ENCODE measurements at places on chromosomes 3 and 15.

DNA sequence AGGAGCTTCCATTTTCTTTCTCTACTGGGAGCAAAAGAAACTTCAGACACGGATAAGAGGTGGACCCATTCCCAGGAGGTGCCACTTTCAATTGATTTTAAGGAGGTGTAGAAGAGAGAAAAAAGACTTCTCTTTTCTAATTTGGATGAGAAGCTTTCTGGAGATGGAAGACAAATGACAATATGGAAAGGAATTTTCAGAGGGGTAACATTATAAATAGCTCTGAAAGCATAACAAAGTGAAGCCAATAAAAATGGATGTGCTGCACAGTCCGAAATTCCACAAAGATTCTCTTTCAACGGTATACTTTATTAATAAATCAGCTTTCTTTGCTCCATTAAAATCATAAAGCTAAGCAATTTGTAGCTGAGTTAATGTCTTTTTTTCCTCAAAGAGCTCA, 607.2 kb upstream of the MDFIC2 start:
- no peak for DNase-seq
- H3K36me3 ChIP-seq = no peaks in the 10 kb centered on the region
- H3K4me3 ChIP-seq = no peak overlapping the region
- no peaks in the 10 kb centered on the region for H3K4me1 ChIP-seq
- peaks cover 9% of the 10 kb centered on the region for H3K27me3 ChIP-seq

DNA sequence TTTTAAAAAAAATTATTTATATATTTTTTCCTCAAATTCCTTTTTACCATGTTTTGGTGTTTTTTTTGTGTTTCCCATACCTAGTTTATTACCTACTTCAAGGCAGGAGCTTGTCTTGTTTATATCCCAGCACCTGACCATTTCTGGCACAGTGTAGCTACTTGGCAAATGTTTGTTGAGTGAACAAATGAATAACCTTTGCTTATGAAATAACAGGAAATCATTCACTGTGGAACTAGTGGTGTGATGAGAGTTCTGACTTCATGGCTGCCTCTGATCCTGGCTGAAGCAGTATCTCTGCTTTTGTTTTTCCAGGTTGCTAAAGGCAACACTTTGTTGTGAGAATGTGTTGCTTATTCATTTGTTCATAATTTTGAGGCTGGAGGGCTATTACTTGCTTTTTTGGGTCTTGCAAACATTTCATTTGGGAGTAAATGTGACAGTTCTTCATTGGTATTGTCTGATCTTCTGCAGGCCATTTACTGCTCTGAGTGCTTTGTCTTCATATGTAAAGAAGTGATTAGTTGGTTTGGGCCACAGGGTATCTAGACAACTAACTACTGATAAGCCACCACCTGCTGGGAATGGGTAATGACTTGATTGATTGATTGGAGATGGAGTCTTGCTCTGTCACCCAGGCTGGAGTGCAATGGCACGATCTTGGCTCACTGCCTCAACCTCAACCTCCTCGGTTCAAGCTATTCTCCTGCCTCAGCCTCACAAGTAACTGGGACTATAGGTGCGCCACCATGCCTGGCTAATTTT, 5.7 kb downstream of the RAD54L2 start:
- H3K27me3 ChIP-seq = no peaks in the 10 kb centered on the region
- H3K27ac ChIP-seq = peak overlapping the region; percentile 47
- H3K36me3 ChIP-seq = peaks cover 81% of the 10 kb centered on the region
- peaks cover 29% of the 10 kb centered on the region for H3K4me1 ChIP-seq

GRCh38 chr3:100045696-100046095, 68.6 kb downstream of the FILIP1L start:
- peaks cover 1% of the 10 kb centered on the region for H3K36me3 ChIP-seq
- H3K4me3 ChIP-seq = no peak overlapping the region
- DNase-seq = no peak
- peaks cover 19% of the 10 kb centered on the region for H3K4me1 ChIP-seq
- no peak overlapping the region for H3K27ac ChIP-seq

DNA sequence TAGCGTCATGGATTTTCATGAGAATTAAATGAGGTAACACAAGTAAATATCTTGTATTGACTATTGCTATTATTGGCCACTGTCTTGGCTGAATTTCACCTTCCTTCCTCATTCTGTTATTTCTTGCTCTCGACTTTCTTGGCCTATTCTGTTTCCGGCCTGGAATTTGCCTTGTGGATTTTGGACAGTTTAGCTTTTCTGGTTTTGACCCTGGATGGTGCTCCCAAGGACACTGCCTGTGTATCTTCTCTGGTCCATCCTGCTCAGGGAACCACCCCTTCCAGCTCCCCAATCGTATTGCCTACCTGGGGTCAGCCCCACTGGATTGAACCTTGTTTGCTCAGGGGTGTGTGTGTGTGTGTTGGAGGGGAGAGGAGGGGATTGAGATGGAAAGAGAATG, 376.2 kb upstream of the C2CD4B start:
- no peak overlapping the region for H3K27ac ChIP-seq
- H3K4me1 ChIP-seq = no peaks in the 10 kb centered on the region
- DNase-seq = no peak

GRCh38 chr15:31516874-31517273, 190.2 kb downstream of the KLF13 start:
- peaks cover 17% of the 10 kb centered on the region for H3K27me3 ChIP-seq
- DNase-seq = no peak
- no peak overlapping the region for H3K27ac ChIP-seq
- peaks cover 10% of the 10 kb centered on the region for H3K4me1 ChIP-seq

DNA sequence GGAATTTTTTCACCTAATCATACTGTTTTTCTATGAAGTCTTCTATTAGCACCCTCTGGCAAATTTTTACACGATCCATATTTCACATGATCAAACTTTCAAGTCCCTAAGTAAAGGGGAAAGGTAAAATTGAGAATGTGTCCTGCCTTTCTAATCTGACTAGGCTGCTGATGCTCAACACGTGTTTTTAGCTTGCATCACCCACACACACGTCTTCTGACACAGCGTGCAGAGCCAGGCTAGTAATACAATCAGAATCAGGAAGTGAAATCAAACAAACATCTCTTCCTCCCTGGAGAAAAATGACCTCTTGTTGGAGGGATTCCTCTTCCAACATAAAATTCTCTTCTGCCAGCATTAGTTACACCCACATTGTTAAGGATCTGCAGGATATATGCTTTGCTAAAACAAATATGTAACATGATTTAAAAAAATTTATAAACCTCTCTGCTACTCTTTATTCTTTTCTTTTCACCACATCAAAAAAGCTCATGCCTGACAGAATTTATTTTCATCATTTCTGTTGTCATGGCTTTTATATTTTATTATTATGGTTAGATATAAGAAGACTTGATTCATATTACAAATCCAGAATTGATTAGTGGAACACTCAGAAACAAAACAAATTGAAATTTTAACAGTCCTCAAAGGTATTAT, 122.4 kb downstream of the RAP2B start:
- no peaks in the 10 kb centered on the region for H3K36me3 ChIP-seq
- peak overlapping the region; percentile 72 for H3K27ac ChIP-seq
- H3K4me1 ChIP-seq = peaks cover 43% of the 10 kb centered on the region
- DNase-seq = peak; percentile 39
- peak overlapping the region; percentile 32 for H3K4me3 ChIP-seq

GRCh38 chr15:100753503-100753902, 126.1 kb upstream of the ALDH1A3 start:
- DNase-seq = no peak
- no peak overlapping the region for H3K27ac ChIP-seq
- H3K36me3 ChIP-seq = no peaks in the 10 kb centered on the region
- no peak overlapping the region for H3K4me3 ChIP-seq

- DNase-seq = no peak
- peaks cover 68% of the 10 kb centered on the region for H3K4me1 ChIP-seq
- no peak overlapping the region for H3K27ac ChIP-seq
- no peaks in the 10 kb centered on the region for H3K27me3 ChIP-seq
- no peak overlapping the region for H3K4me3 ChIP-seq
- peaks cover 97% of the 10 kb centered on the region for H3K36me3 ChIP-seq
Observed at GRCh38 chr15:101232677-101233076, 19.2 kb downstream of the CHSY1 start.

DNA sequence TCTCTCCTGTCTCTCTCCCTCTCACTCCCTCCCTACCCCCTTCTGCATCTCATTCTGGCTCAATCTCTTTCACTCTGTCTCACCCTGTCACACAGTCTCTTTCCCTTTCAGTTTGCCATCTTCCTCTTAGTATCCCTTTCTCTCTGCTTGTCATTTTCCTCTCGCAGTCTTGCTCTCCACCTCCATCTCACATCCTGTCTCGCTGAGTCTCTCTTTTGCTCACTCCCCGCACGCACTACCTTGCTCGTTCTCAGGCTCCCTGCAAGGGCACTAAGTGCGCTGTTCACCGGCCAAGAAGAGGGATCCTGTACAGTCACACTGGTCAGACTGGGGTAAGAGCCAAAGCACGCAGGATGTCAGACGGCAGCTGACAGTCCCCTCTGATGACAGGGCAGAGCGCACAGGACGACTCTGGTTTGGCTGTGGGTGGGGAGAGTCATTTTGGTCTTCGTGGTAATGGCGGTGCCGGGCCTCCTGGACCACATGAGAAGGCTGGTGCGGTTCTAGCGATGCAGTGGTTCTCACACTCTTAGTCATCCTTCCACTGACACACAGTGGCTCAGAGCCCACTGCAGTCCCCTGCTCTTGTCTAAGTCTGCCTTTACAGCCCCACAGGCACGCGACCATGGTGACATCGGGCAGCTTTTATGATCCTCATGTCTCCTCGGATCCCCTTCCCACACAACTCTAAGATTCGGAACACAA, 356.8 kb downstream of the FOXP1 start:
- peak overlapping the region; percentile 77 for H3K4me3 ChIP-seq
- peaks cover 87% of the 10 kb centered on the region for H3K4me1 ChIP-seq
- H3K36me3 ChIP-seq = peaks cover 31% of the 10 kb centered on the region
- no peaks in the 10 kb centered on the region for H3K27me3 ChIP-seq

DNA sequence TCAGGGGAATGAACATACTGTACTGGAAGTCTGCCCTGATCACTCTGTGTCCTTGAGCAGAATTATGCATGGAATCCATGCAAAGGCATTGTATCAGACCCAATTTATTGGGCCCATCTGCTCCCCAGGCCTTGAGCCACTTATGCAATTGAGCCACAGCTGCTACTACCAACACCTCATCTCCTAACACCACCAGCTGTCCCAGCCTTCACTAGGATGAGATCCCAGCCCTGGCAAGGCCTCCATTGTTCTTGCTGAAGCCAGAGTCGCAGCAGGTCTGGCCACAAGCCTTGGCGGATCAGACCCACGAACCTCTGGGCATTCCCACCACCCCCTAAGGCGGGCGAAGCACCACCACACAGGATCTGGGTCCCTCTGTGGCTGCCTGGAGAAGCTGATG, 9.2 kb upstream of the NME9 start:
- no peaks in the 10 kb centered on the region for H3K4me1 ChIP-seq
- no peaks in the 10 kb centered on the region for H3K27me3 ChIP-seq
- no peak for DNase-seq
- H3K4me3 ChIP-seq = no peak overlapping the region

GRCh38 chr15:72229076-72229946, 1.7 kb downstream of the PKM start:
- H3K36me3 ChIP-seq = peaks cover 59% of the 10 kb centered on the region
- H3K4me3 ChIP-seq = peak overlapping the region; percentile 94
- peaks cover 47% of the 10 kb centered on the region for H3K4me1 ChIP-seq
- peak; percentile 66 for DNase-seq
- no peaks in the 10 kb centered on the region for H3K27me3 ChIP-seq

DNA sequence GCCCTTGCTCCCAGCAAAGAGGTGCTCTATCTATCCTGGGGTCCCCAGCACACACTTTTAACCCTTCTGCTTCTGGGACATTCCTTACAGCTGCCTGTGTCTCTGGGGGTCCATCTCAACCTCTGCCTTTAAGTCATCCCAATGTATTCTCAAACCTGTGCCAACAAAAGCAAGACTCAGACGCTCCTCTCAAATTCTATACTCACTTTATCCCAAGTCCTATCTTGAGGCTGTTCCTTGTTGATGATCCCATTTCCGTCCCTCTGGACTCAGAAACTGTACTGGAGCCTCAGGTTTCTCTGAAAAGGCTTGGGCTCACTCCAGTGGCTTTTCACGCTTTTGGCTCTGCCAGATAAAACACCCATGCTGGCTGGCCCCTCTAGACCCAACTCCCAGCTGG, 69.7 kb downstream of the XXYLT1 start:
- H3K27me3 ChIP-seq = no peaks in the 10 kb centered on the region
- no peak overlapping the region for H3K27ac ChIP-seq
- H3K4me1 ChIP-seq = peaks cover 28% of the 10 kb centered on the region
- H3K36me3 ChIP-seq = peaks cover 3% of the 10 kb centered on the region

- peaks cover 12% of the 10 kb centered on the region for H3K4me1 ChIP-seq
- no peak for DNase-seq
- H3K27me3 ChIP-seq = no peaks in the 10 kb centered on the region
- H3K36me3 ChIP-seq = peaks cover 10% of the 10 kb centered on the region
- H3K27ac ChIP-seq = no peak overlapping the region
- H3K4me3 ChIP-seq = no peak overlapping the region
Observed at GRCh38 chr3:188421151-188421821, 267.3 kb downstream of the LPP start.

DNA sequence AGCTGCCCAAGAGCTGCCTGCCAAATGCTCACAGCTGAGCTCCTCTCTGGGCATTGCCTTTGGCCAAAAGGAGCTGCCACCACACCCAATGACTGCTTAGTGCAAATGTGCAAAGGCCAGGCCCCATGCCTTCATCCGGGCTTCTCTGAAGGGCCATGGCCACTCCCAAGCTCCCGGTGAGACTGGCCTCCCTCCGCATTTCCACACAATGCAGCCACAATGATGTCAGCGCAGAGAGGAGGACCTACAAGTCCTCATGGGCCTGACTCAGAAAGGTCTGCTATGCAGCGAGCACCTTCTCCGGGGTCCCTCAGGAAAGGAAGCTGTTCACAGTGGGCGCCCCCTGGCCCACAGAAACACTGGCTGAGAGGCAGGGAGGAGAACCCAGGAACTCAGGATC, 12.7 kb downstream of the OXTR start:
- H3K27ac ChIP-seq = no peak overlapping the region
- H3K36me3 ChIP-seq = no peaks in the 10 kb centered on the region
- DNase-seq = no peak

DNA sequence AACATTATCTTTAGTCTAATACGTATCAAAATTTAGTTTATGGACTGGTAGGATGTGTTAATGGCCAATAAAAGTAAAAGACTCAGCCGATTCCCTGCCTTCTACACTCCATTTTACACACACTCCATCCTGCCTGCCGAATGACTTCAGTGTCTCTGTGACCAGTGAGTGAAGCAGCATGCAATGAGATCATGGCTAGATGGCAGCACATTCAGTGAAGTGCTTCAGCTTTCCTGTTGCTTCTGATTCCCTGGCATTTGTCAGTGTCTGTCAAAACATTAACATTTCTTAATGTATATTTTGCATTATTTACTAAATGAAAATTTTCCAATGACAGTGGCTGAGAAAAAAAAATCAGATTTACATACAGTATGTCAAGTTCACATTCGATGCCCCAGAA, 412.0 kb downstream of the FHIT start:
- no peak overlapping the region for H3K4me3 ChIP-seq
- no peak overlapping the region for H3K27ac ChIP-seq

Data from activated T-cell treated with anti-CD3 and anti-CD28 coated beads, Interleukin-2, amount 50 U/mL, for 24 hours (primary cell).